ENCODE measurements at places on chromosomes 2 and 18.

- DNase-seq = no peak
Observed at GRCh38 chr18:31970617-31971016, 27.7 kb upstream of the TRAPPC8 start.

GRCh38 chr2:97952357-97952756, 43.4 kb downstream of the TMEM131 start:
- DNase-seq = no peak

- DNase-seq = no peak
Observed at GRCh38 chr2:41314511-41315070, 733.2 kb upstream of the PKDCC start.

DNA sequence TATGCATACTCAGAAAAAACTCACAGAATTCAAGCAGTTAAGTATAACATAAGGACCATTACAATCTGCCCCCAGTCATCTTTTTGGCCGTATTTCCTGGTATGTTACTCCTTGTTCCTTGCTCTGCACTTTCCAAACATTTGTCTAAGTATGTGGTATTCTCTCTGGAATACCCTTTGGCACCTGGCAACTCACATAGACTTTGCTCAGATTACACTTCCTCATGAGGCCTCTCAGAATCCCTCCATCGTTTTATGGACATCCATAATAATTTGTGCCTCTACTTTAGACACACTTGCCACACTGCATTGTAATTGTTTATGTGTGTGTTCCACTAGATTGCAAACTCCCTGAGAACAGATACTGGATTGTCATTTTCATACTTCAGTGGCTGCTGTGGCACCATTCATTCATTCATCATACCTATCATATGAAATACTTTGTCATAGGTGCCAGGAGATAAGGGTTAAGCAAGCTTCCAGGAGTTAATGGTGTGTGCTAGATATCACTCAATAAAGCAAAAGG, 84.0 kb downstream of the HIBCH start:
- DNase-seq = no peak

GRCh38 chr2:3025261-3025660, 352.4 kb downstream of the EIPR1 start:
- DNase-seq = no peak

DNA sequence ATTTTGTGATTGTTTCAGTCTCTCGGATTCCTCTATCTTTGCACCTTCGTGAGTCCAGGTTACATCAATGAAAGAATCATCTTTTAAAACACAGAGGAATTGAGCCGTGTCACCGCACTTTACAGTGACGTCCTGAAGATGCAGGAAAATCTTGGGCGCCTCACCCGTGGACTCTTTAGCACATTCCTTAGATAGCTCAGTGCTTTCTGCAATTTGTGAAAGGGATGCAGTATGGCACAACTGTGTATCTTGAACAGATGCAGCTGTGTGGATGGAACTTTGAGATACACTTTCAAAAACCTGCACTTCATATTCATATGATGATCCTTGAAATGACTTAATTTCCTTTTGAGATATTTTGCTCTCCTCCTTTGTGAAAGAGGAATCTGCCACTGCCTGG, 50.9 kb downstream of the TTN start:
- DNase-seq = no peak

DNA sequence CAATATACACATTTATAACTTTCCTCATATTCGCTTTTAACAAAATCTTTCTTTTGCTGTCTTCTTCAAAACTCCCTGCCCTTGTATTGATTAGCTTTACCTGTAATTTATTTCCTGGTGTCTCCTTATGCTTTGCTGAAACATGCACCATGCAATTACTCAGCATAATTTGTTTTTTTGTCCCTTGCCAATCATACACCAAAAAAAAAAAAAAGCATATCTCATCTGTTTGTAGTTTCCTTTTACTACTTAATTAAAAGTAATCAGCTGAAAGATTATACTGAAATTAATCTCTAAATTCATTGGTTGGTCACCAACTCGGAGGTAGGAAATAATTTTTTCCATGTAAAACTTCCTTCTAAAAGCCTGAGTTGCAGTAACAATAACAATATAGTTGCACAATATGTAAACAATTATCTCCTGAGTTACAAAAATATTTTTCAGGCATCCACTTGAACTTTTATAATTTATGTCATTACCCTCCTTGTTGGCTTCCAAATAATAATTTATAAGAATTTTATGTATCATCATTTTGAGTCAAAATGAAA, 53.0 kb upstream of the ROCK1 start:
- DNase-seq = peak; percentile 38

DNA sequence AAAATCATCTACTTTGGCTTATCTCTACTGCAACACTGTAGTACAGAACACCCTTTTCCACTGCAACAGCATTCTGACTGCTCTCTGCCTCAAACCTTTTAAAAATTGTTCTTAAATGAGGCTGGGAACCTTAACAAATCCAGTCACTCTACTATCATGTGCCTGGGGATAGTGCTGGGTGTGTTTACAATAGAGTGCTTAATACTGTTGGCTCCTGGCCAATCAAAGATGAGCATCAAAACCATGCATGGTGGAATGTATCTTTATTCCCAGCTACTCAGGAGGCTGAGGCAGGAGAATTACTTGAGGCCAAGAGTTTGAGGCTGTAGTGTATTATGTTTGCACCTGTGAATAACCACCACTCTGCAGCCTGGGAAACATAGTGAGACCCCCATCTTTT, 7.4 kb downstream of the ANKAR start:
- DNase-seq = no peak

- DNase-seq = no peak
Observed at GRCh38 chr2:219252570-219252899, 508 bp upstream of the TUBA4B start.

GRCh38 chr2:12543978-12544558, 172.7 kb upstream of the TRIB2 start:
- peak; percentile 75 for DNase-seq

Data from mesenchymal stem cell (in vitro differentiated cells and primary cell).